ENCODE measurements at places on chromosomes 4 and X.

DNA sequence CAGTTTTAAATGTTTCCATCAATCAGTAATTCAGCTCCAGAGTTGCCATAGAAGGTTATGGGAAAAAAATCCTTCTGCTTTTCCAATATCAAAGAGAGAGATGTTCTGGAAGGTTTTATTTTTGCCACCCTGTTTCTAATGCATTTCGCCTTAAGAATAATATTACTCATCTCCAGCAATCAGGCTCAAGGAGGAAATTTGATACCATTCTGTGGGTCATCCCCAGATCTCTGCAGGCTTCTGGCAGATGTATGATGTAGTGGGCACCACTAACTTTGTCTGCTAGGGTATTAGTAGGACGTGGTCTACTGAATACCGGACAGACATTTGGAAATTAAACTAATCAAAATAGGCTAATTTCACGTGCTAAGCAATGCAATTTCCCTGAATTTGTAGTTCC is 645.4 kb upstream of the TENM3 start:
- no peak for DNase-seq

GRCh38 chr4:1180663-1181062 is 8.3 kb upstream of the SPON2 start:
- DNase-seq, result no peak

DNA sequence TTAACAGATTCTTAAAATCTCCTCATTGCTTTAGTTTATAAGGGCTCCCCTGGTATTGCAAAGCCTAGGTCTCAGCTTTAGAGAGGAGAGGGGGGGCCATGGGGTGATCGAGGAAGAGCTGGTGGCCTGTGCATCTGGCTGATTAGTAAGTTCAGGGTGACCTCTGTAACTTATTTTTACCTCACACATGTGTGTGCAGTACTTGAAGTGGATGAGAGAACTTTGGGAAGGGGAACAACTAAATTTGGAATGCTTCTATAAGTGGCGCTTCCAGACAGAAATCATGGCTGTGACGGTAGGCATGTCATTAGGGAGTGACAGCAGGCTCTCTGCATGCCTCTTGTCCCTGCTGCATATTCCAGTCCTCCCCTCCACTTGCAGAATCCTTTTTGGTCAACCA is 41.9 kb downstream of the FRAS1 start:
- no peak for DNase-seq

- DNase-seq, result no peak
Observed at GRCh38 chrX:8832582-8833378, 31.6 kb upstream of the FAM9A start.

GRCh38 chrX:31580726-31581125 is 508.9 kb upstream of the FTHL17 start:
- DNase-seq, result no peak

GRCh38 chr4:48752726-48753125 is 27.4 kb downstream of the FRYL start:
- peak; percentile 8 for DNase-seq

- no peak for DNase-seq
Observed at GRCh38 chr4:111066887-111067286, 444.0 kb upstream of the PITX2 start.

Data from hindlimb muscle (tissue), 1 donor.